ENCODE measurements at places on chromosomes 1 and 21. TPM values are rescaled to one million over a fixed set of nuclear protein-coding genes. Genes with fewer than 3 reads are reported as not detected.

Gene RIMKLA
- 13.6 TPM for total RNA-seq

Gene IER5
- 20.4 TPM for total RNA-seq

Gene EDN2
- not detected for total RNA-seq

Gene ICOSLG
- 5.5 TPM for total RNA-seq

Gene MKNK1
- total RNA-seq = 40.1 TPM

Gene CR1
- not detected for total RNA-seq

All from Panc1 (cell line).